Stimulated activated CD8-positive, alpha-beta memory T cell treated with anti-CD3 and anti-CD28 coated beads, Interleukin-4, amount 100 ng/mL, for 4 hours (primary cell): ENCODE measurements at places on chromosomes 1 and 21.

GRCh38 chr1:48688102-48688760 is 88.5 kb downstream of the BEND5 start:
- no peak for DNase-seq

DNA sequence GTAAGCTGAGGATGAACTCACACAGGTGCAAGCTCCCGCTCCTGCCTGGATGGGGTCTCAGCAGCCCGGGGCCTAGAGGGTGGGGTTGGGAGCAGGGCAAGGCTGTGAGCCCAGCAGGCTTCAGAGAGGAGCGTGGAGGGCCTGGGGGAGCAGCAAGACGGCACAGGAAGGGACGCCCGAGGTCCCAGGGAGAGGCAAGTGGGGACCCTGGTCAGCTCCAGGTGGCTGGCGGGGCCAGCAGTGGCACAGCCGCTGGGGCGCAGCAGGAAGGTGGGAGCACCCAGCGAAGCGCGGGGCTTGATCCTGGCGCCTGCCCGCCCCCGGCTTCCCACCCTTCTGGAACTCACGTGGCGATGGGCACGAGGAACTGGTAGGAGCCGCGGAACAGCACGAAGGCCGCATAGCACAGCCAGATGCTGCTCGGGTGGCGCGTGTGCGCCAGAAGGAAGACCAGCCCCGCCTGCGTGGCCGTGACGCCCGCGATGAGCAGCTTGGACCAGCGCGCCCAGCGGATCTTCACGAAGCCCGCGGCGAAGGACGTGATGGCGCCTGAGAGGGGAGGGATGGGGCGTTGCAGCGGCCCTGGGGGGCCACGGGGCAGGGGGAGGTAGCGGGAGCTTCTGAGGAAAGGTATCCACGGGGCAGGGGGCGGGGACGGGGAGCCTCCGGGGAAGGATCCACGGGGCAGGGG is 11.7 kb downstream of the SLC19A1 start:
- DNase-seq, result no peak

DNA sequence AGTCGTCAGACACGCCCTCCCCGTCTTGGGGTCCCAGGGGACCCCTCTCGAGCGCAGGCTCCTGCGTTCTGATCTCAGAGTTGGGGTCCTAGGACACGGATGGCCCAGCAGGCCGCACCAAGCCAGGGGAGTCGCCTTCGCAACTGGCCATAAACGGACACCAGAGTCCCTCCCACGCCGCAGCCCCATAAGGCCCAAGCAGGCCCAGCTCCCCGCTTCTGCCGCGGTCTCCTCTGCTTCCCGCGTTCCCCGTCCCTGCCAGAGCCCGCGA is 633 bp downstream of the DMRTA2 start:
- no peak for DNase-seq

GRCh38 chr1:12447849-12448312 is 170.1 kb downstream of the DHRS3 start:
- DNase-seq, result no peak

GRCh38 chr1:18245647-18246046 is 138.0 kb downstream of the IGSF21 start:
- DNase-seq, result no peak

GRCh38 chr21:16570856-16571255 is 841.1 kb downstream of the USP25 start:
- no peak for DNase-seq

DNA sequence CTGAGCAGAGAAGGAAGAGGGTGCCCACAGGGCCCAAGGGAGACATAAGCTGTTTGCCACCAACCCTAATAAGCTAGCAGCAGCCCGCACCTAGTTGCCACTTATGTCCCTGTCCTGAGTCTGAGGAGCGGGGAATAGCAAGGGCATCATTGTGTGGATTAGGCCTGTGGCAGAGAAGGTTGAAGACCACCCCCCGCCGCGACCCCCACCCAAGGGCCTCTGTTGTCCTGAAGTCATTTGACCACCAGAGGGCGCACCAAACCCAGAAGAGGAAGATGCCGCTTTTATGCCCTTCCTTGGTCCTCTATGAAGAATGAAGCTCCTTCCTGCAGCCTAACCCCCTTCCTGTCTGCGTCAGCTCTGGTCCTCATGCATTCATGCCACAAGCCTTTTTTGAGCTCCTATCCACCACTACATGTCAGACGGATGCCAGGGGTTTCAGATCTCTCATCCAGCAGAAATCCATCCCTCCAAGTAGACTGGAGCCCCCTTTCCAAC is 16.6 kb downstream of the RHBG start:
- peak; percentile 41 for DNase-seq

DNA sequence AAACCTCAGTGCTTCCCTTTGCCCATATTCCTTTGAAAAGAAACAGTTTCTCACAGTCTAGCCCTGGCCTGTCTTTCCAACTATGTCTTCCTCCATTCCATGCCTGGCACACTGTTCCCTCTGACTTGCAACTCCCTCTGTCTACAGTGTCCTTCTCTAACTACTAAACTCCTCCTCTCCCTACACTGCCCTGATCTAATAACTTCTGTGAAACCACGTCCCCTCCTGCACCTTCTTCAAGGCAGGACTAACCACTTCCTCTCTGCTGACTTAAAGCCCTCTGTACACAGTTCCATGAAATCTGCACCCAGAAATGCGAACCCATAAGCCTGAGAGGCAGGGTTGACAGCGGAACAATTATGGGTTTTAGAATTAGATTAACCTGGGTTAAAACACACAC is 62.2 kb upstream of the ATP1B1 start:
- no peak for DNase-seq

DNA sequence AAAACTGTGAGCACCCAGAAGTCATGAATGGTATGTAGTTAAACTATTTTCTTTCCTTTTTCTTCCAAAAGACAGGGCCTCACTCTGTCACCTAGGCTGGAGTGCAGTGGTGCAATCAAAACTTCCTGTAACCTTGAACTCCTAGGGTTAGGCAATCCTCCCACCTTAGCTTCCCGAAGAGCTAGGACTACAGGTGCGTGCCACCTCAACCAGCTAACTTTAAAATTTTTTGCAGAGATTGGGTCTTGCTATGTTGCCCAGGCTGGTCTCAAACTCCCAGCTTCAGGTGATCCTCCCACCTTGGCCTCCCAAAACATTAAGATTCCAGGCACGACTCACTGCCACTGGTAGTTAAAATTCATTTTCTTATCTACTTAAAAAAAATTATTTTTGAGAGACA is 62.5 kb downstream of the GATAD2B start:
- DNase-seq, result no peak

GRCh38 chr21:39707316-39707715 is 37.7 kb upstream of the IGSF5 start:
- DNase-seq, result no peak

- no peak for DNase-seq
Observed at GRCh38 chr1:4734791-4735190, 80.4 kb downstream of the AJAP1 start.

DNA sequence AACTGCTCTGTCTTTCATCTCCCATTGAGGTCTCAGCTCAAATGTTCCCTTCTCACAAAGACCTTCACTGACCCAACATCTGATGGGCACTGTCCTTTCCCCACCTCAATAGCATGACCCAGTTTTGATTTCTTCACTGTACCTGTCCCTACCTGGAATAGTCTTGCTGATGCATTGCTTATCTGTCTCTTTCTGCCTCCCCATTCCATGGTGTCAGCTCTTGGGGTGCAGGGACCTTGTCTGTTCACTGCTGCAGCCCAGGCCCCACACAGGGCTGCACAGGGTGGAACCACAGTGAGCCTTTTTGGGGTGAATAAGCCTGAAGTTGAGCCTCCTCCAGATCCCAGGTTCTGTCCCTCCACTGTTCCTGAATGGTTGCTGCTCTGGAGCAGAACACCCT is 414.9 kb downstream of the PTPRU start:
- no peak for DNase-seq

GRCh38 chr1:184072376-184072775 is 20.8 kb downstream of the TSEN15 start:
- no peak for DNase-seq

DNA sequence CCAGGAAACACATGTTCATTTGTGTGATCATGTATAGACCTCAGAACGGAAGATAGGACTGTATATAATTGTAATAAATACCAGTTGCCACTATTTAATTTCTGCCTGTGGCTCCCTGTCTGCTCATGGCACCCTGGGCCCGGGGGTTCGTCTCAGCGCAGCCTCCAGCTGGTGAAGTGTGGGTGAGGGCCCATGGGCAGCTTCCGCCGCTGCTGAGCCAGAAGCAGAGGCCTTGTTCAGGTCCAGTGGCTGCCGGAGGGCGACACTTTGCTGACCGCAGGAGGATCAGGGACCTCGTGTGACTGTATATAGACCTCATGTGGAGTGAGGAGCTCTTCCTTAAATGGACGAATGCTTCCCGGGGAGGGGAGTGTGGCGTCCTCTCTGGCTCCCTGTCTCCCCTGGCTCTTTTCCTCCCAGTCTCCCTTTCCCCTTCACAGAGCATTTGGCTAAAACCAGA is 155.9 kb downstream of the PEX14 start:
- DNase-seq, result no peak

- DNase-seq, result no peak
Observed at GRCh38 chr21:41957991-41958766, 4.4 kb upstream of the C2CD2 start.

- DNase-seq, result no peak
Observed at GRCh38 chr1:54861070-54861761, 25.8 kb downstream of the DHCR24 start.

- DNase-seq, result no peak
Observed at GRCh38 chr1:27448982-27449381, 41.0 kb downstream of the WASF2 start.

- no peak for DNase-seq
Observed at GRCh38 chr1:22857661-22858060, 115.0 kb downstream of the LACTBL1 start.

GRCh38 chr1:15154480-15155036 is 1.0 kb downstream of the TMEM51 start:
- no peak for DNase-seq

GRCh38 chr1:212760126-212760823 is 31.3 kb downstream of the NSL1 start:
- DNase-seq, result peak; percentile 20

DNA sequence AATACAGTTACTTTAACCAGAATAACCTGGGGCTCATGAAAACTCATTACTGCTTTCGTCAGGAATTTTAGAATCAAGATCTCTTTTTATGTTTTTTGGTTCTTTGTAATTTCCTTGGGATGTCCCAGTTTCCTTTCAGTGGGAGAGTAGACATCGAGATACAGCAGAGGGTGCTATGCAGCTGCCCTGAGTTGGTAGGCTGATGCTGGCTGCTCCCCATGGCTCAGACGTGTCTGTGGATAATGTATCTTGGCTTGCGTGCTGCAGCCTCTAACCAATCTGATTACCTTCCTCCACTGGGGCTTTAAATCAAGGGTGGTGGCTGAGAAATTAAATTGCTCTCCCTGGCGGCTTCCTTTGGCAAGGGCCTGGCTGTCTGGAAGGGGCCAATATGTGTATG is 253.7 kb downstream of the CACNA1E start:
- no peak for DNase-seq

DNA sequence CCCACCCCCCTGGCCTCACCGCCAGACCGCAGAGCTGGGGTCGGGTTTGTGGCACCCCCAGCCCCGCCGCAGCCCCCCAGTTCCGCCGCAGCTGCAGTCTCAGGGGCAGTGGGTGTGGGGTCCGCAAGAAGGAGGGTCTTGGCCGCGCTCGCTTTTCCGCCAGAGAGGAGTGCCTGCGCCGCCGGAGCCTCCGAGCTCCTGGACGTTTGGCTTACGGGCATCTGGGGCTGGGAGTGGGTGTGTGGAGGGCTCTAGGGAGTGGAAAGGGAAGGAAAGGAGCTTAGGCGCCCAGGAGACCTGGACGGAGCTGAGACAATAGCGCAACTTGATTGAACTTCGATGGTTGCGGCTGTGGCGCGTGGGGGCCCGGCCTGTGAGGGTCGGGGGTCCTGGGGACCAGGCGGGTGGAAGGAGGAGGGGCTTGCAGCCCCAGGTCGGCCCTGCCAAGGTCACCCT is 88.8 kb upstream of the IPO9 start:
- no peak for DNase-seq

DNA sequence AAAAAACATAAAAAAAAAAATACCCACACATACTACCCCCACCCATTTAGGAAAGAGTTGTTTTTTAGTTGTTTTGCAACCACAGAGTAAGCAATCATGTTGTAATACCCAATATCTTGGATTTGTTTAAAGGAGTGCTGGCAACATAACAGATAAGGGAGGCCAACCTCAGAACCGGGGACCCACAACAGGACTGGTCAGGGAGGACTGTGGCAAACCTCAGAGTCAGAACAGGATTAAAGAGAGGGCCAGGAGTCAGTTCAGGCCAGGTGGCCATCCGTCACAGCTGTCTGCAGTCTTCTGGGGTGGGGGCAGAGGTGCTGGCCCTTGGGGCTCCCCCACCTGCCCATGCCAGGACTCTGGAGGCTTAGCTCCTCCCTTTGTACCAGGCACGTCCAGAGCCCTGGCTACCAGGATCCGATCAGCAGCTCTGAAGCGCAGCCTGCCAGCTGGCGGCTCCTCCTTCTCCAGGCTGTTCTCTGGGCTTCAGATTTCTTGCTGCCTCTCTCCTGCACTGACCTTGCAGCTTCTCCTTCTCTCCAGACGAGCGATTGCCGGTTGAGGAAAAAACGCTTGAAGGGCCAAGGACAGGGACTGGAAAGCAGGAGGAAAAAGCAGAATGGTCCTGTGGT is 7.9 kb downstream of the H6PD start:
- DNase-seq, result no peak

GRCh38 chr1:39646232-39647081 is 7.0 kb upstream of the HEYL start:
- no peak for DNase-seq

GRCh38 chr1:203017692-203018091 is 8.6 kb upstream of the PPFIA4 start:
- no peak for DNase-seq

DNA sequence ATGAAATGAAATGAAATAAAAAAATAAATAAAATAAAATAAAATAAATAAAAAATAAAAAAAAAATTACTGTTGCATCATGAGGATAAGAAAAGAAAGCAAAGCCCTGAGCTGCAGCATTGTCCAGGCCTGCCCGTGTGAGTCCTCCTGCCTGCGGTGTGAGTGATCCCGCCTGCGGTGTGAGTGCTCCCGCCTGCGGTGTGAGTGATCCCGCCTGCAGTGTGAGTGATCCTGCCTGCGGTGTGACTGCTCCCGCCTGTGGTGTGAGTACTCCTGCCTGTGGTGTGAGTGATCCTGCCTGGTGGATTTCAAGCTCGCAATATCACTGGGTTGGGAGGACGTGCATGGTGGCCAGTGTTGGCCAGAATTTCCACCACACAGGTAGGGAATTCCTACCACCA is 22.4 kb upstream of the PTTG1IP start:
- DNase-seq, result no peak

- DNase-seq, result no peak
Observed at GRCh38 chr1:101698681-101699080, 298.0 kb downstream of the OLFM3 start.

DNA sequence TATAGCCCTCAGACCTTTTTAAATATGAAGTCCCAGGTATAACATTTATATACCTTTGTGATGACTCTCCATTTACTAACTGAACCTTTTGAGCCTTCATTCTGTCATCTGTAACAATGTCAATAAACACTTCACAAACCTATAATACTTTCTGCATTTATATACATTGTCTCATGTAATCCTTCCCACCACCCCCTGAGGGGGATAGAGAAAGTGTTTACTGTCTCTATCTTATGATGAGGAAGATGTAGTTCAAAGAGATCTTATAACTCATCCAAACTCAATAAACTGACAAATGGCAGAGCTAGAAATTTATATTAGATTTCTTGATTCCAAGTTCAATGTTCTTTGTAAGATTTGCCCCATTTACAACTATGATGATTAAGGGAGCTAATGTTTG is 48.3 kb upstream of the CR2 start:
- no peak for DNase-seq
